Fibroblast of skin of abdomen (primary cell): ENCODE measurements at places on chromosomes 6 and 20.

DNA sequence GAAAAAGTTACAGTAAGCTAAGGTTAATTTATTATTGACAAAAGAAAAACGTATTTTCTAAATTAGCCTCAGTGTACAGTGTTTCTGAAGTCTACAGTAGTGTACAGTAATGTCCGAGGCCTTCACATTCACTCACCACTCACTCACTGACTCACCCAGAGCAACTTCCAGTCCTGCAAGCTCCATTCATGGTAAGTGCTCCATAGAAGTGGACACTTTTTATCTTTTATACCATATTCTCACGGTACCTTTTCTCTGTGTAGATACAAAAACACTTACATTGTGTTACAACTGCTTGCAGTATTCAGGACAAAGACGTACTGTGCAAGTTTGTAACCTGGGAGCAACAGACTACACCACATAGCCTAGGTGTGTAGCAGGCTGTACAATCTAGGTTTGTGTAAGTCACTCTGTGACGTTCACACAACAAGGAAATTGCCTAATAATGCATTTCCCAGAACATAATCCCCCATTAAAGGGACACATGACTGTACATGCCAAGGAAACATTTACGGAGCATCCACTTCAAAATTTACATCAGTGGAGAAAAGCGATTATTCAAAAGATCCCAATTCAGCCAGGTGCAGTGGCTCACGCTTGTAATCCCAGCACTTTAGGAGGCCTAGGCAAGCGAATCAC lies 133.4 kb downstream of the BANF2 start:
- no peak for DNase-seq

- peak; percentile 92 for DNase-seq
Observed at GRCh38 chr6:5672581-5673011, 334.1 kb downstream of the NRN1 start.

DNA sequence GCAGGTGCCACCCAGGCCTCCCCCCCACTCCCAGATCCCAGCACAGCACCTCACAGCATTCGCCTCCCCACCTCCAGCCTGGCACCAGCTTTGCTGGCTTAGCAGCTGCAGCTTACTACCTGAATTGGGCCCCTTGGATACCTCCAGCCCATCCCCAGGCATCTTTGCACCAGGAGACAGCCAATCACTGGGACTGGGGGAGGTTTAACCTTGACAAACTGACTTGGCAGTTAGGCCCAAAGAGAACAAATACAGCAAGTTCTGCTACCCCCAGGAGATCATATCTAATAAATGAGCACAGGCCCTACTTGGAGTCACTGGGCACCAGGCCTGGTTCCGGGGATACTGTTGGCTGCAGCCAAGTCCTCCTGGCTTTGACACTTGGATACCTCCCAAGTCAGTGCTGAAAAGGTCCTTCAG lies 8.8 kb downstream of the PDRG1 start:
- DNase-seq, result no peak

DNA sequence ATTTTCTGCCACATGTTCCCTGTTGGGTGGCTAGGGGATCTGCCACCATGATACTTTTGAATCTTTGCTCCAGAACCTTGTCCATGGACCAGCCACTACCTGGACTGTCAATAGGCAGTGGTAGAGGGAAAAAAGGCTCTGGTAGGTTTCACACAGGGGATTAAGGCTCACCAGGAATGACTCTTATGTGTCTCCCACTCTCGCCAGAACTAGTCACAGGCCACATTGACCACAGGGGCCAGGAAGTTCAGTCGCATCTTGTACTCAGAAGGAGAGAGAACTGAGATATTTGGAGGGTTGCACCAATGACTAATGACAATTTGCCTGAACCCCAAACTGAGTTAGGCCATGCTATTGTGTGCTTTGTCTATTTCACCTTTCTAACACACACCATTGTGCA lies 23.6 kb upstream of the APCDD1L start:
- DNase-seq, result peak; percentile 25

DNA sequence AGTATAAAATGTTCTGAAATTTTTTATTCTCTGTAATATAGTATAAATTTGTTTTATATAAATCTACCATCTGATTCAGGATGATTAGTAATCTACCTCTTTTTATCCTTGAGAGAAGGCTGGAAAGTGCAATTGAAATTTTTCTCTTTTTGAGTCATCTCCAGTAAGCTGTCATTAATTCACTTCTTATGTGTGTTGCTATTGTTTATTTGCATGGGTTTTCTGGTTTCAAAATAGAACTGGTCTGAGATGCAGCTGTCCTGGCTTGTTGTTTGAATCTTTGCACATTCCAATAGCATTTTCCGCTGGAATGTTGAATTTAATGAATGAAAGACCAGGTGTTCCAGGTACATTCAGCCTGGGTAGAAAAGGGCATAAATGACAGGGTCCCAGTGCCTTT lies 24.3 kb upstream of the TAB2 start:
- DNase-seq, result no peak

DNA sequence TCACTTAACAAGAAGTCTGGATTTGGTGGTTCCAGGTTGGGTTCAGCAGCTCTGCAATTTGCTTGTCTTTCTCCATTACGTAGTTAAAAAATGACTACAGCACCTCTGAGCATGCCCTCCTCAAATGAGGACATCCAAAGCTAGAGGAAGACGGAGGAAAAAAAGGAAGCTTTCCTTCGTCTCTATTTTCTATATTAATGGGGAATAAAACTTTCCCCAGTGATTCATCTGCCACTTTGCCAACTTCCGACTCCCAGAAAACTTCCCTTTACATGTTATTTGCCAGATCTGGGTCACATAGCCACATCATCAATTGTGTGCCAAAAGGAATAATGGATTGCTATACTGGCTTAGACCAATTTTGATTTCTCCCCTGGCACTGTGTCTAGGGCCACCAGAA lies 69.5 kb downstream of the ZFAND3 start:
- DNase-seq, result no peak

DNA sequence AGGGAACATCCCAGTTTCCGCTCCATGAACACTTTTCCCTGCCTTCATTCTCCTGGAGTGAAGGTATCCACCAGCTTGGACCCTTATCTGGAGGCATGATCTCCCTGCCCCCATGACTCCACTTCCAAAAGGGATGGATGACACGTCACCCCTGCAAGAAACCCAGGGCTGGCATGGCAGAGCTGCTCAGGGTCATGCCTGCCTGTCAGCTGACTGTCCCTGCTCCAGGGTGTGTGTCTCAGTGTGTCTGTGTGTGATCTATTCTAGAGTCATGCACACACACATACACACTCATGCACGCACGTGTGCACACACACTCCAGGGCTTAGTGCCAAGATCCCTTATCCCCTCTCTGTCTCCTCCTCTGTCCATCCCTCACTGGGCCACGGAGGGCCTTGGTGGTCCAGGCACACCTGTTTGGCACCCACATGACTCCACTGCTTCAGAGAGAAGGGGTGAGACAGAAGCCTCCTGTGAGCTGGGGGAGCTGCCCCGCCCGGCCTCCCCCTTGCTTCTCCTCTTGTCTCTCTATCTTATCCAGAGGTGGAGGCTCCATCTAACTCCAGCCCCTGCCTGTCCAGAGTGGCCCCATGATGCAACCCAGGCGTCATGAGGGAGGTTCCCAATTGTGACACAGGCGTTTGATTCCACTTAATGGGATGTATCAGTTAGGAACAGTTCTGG lies 290.9 kb downstream of the CDC5L start:
- DNase-seq, result no peak

- DNase-seq, result peak; percentile 16
Observed at GRCh38 chr6:46175446-46175845, 4.7 kb upstream of the ENPP5 start.

DNA sequence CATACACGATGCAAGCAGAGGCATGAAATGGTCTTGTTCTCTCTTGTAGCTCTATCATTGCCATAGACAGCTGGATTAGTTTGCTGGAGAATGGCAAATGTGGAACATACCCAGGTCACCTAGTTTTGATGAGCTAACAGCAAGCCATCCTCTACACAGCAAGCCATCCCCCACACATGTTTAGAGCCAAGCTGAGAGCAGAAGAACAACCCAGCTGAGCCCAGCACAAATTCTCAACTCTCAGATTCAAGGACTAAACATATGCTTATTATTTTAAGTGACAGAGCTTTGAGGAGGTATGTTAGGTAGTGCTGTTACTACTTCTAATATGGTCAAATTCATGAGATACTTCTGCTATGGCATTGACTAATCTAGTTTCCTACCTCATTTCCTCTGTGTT lies 230.3 kb downstream of the OTOR start:
- no peak for DNase-seq

GRCh38 chr6:126957721-126958120 lies 160.8 kb upstream of the RSPO3 start:
- DNase-seq, result no peak

DNA sequence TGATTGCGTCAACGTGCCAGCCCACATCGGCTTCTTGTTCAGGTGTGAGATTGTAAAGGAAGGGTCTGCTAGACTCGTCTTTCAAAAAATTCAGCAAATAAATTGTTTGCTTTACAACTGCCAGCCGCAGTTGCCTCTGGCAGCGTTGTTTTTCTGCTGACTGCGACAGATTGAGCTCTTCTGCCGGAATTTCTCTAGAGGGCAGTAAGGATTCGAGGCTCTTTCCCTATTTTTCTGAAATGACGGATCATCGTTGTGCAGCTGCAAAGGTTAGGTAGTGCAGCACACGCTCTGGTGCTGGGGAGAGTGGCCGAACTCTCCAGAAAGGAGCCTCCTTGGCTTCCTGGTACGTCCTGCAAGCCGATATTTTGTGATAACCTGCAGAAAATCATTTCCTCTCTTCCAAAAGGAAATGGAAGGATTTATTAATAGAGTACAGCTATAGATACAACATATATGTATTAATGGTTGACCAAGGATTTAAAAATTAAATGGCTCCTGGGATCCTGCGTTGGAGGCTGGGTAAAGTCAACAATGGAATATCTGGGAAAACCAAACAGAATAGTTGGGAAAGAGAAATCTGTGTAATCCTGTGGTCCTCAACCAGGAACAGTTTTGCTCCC lies 121.9 kb upstream of the ZFP64 start:
- DNase-seq, result peak; percentile 69

DNA sequence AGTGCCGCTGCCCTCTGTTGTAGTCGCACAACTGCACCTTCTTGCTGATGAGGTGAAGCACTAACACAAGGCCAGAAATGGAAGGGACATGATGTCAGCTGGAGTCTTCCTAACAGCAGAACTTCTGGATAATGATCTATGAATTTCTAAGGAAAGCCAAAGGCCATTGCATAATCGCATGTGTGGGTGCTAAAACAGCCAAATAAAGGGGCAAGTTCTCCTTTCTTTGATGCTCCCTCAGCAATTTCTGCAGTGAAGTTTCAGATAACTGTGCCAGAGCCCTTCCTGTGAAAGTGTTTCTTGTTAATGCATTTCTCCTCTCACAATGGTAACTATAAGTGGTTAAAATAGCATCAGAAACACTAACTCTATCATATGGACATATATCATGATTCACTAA lies 8.0 kb upstream of the F13A1 start:
- DNase-seq, result no peak

- peak; percentile 31 for DNase-seq
Observed at GRCh38 chr20:25470045-25470444, 62.6 kb downstream of the GINS1 start.

- DNase-seq, result peak; percentile 42
Observed at GRCh38 chr6:148874698-148875293, 128.0 kb downstream of the UST start.

DNA sequence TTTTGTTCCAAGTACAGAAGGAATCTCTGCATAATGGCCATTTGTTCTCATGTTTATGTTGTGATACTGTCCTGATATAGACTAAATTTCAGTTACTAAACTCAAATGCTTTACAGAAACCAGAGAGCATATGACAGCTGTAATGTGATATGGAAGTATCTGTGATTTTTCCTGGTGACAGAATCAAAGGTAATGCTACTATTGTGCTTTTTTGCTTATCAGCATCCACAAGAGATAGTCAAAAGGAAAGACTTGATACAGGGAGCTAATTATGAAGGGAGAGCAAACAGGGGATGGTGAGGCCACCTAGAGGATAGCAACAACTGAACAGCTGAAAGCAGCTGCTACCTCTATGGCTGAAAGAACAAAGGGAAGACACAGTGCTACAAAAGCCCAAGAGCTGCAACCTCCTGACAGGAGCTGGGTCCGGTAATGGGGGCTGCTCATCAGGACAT lies 181.4 kb downstream of the PHF3 start:
- no peak for DNase-seq

- peak; percentile 79 for DNase-seq
Observed at GRCh38 chr6:148934961-148935360, 188.1 kb downstream of the UST start.

- DNase-seq, result no peak
Observed at GRCh38 chr20:29750268-29750899, 1507.1 kb upstream of the DEFB115 start.

DNA sequence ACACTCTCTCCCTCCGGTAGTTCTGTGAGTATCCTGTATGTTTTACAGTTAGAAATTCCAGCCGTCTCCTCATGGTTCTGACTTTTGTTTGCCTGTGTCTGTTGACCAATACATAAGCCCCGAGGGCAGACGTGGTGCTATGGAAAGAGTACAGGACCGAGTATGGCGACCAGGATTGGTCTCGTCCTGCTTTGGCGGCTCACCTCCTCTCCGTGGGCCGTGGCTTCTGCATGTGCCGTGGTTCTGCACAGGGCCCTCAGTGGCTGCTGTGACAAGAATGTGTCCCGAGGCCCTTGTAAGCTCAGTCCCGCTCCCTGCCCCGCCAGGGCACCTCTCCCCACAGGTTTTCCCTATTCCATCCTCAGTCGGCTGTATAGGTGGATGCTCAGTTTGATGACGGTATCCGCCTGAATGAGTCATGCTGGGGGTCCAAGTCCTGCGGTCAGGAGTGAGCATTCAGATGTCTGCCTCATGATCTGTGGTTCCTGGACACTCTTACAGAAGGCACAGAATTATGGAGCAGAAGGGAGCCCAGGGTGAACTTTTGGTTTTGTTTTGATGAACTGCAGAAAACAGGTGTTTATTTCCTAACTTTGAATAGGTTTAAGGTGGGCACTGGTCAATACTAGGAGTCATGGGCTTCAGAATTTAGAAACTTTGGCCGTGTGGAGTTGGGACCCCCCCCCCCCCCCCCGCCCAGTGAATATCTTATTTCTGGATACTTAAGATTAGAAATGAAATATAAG lies 1.2 kb downstream of the ARFGAP1 start:
- DNase-seq, result peak; percentile 77

GRCh38 chr20:41784209-41784958 lies 166.2 kb upstream of the CHD6 start:
- no peak for DNase-seq

- DNase-seq, result peak; percentile 59
Observed at GRCh38 chr6:3987053-3987452, 91.9 kb downstream of the FAM217A start.

GRCh38 chr20:33729101-33729500 lies 2.7 kb upstream of the ZNF341 start:
- DNase-seq, result no peak

- no peak for DNase-seq
Observed at GRCh38 chr20:25076731-25077609, 5.0 kb downstream of the VSX1 start.

DNA sequence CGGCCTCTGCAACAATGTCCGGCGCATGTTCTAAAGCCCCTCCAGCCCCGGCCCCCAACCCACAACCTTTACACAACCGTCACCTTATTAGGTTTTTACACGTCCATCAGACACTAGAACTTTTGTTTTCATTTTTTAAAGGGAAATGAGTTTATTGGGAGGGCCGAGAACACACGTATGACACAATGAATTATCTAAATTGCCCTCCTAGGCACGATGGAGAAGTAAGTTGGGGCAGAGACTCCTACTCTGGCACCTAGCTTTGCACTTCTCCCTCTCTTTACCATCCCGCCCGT lies 1.2 kb upstream of the DLL1 start:
- no peak for DNase-seq
